ENCODE measurements at places on chromosomes 7 and 10.

DNA sequence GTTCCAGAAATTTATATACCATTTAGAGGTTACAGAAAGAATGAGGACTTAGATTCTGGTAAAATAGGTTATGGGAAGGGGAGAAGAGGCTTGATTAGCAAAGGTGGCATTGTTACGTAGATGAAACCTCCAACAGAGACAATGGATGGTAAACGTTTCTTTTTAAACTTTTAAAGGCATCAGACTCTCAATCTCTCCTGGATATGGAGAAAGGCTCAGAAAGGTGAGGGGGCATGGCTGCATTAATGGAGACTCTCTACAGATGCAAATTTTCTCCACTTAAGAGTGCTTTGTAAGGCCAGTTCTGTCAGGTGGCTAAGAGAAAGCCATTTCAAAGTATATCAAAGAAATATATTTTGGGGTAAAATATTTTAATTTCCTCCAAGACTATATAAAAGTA lies 240.9 kb upstream of the PTER start:
- DNase-seq, result no peak

- no peak for DNase-seq
These were observed 108.9 kb upstream of the MKLN1 start for GRCh38 chr7:131218727-131219128.

DNA sequence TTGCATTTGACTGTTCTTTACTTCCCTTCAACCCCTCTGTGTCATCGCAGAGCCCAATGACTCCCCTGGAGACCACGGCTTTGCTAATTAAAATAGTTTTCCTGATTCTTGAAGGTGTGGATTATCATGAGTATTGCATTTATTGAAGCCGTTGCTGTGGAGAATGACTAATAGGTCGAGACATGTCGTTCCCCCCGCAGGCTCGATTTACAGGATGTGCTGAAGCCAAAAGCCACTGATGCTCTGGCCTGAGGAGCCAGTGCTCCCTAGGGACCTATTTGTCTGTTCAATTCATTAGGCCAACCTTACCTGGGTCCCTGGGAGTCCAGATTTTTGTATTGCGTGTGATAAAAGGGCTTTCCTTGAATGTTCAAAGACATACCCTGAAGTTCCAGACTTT lies 102.3 kb downstream of the NPTX2 start:
- DNase-seq, result no peak

DNA sequence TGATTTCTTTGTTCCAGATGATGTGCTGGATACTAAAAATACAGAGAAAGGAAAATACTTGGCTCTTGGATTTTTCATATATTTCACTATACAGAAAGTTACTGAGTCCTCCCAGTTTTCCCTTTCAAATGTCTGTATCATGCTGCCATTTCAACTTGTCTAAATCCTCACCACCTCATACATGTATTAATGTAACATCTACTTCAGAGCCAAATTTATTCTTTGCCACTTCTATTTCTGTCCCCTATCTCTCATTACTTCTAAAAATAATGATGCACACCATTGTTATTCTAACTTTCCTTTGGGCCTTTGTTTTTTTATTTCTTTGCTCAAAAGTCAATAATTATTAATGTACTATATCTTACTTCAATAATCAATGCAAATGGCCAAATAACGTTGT lies 312.2 kb downstream of the MAGI2 start:
- no peak for DNase-seq

DNA sequence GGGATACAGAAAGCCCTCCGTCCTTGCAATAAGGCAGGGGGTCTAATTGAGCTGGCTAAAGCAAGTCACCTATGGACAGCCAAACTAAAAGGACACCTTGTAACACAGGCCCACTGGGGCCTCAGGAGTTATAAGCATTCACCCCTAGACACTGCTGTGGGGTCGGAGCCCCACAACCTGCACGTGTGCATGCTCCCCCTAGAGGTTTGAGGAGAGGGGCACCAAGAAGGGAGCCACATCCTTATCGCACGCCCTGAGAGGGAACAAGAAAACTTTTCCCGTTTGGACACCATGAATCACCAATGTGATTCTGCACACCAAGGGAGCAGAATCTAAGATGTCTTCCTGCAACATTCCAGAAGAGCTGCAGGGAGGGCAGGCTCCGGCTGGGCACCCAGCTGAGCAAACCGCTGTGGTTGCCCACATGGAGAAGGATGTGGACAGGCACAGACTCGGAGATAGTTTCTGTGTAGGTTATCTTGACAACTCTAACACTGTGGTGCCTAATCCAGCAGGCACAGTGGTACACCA lies 17.7 kb upstream of the TARP start:
- no peak for DNase-seq

GRCh38 chr7:92916770-92917224 lies 80.4 kb upstream of the CDK6 start:
- DNase-seq, result no peak

- DNase-seq, result no peak
These were observed 177.9 kb upstream of the BET1 start for GRCh38 chr7:94182066-94182465.

DNA sequence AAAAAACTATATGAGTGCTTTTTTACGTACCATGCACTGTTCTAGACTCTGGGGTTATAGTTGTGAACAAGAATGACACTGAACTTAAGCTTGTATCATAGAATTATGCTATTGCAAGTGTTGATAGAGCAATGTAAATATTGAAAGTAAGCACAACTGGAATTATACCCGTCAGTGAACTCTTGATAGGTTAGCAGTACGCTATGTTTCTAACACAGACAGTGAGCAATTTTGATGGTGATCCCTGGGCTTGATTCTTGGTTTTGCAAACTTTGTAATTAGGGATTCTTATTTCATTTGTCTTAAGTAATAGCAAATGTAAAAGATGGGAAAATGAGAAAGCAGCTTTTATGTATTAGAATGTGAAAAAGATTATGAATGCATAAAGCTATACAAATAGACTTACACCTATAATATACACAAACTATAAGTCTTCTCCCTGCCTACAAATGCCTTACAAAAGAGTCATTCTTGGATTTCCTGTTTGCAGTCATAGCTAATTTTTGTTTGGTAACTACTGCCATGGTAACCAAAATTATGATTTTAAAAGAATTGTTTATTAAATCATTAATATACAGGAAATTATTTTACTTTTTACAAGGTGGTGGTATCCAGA lies 6.7 kb downstream of the TES start:
- DNase-seq, result no peak

DNA sequence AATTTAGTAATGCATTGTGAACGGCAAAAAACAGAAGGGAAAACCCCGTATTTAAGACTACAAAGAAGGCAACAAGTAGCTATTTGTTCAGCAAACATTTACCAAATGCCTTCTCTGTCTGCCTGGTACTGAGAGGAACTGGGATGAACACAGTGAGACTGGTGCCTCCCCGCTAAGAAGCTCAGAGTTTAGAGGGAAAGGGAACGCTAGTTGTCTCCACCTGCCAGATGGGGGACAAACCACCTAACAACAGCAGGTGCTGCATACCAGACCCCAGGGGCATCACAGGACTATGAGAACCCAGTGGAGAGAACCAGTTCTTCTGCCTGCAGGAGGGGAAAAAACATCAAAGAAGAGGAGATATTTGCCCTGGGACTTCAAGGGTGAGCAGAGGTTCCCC lies 147.1 kb downstream of the SLC25A13 start:
- no peak for DNase-seq

DNA sequence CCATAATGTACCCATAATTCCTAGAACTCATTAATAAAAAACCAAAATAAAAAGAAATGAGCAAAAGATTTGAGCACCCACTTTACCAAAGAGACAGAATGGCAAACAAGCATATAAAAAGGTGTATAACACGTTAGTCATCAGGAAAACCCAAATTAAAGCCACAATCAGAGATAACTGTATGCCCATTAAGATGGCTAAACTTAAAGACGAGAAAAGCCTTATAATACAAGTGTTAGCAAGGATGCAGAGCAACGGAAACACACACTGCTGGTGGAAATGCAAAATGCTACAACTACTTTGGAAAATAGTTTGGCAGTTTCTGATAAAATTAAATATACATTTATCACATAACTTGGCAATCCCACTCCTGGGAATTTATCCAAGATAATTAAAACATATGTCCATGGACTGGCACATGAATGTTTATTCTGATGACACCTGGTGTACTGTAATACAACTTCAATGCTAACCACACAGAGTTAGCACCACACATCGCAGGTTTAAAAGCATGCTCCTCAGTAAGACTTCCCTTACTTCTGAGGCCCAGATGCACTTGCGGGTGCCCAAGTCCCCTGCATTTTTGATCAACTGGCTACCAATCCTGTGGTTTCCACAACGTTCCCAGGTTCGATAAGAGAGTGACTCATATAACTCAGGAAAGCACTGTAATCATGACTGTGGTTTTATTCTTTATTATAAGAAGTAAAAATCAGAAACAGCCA lies 158.6 kb downstream of the SNX13 start:
- no peak for DNase-seq

DNA sequence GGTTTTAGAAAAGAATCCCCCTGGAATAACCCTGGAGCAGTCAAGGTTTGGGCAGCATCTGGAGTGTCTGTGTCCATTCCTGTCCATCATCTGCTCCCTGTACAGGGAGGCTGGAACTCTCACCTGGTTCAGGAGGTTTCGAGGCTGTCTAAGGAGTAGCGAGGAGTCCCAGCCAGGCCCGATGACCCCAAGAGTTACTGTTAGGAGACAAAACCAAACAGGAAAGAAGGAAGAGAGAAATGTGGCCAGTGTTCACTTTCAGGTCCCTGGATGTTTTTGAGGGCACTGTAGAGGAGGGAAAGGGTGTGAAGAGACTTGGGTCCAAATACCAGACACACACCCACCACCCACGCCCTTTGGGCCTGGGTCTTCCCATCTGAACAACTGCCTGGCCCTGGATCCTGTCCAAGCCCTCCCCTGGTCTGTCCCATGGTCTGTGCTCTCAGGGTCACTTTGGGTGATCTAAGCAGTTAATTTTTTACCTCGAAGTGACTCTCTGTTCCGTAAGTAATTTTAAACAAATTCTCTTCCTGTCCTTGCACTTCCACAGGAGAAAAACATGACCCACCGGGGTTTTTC lies 117.1 kb downstream of the ZMIZ1 start:
- DNase-seq, result no peak

GRCh38 chr10:35352512-35352911 lies 16.2 kb downstream of the CCNY start:
- DNase-seq, result no peak
